ENCODE measurements at places on chromosomes 2 and 18.
A peak's percentile ranks its signal among the peaks of the same experiment; 100 is the strongest.

GRCh38 chr2:85933753-85934594 is 45.2 kb upstream of the ST3GAL5 start:
- DNase-seq = no peak

- no peak for DNase-seq
Observed at GRCh38 chr2:69926849-69927515, 12.1 kb downstream of the MXD1 start.

GRCh38 chr2:84959095-84959565 is 11.8 kb upstream of the KCMF1 start:
- no peak for DNase-seq

DNA sequence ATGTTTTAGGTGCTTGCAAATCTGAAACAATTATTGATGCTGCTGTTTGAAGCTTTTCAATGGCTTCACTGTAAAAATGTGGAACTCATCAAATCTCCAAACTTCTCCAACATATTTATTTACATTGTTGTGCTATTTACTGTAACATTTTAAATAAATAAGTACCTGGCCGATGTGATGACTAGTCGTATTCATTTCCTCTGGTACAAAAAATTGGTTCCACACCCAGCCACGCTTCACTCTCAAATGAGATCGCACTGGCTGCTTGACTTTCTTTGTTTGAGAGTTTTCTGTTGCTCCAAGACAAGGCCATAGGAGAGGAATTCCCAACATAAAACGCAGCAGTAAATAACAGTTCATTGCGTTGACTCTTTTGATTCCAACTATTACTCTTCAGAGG is 32.0 kb downstream of the CDH19 start:
- DNase-seq = no peak

GRCh38 chr2:205657579-205657978 is 24.7 kb upstream of the NRP2 start:
- peak; percentile 80 for DNase-seq

GRCh38 chr18:1604751-1605150 is 700.1 kb downstream of the ADCYAP1 start:
- no peak for DNase-seq

- DNase-seq = no peak
Observed at GRCh38 chr2:44168681-44169154, at the start of gene PPM1B. Gene PPM1B, plus strand, starts transcription at chr2:44168875. Its CDS starts 32,325 bp downstream, at chr2:44201200.

- DNase-seq = no peak
Observed at GRCh38 chr2:127527001-127527804, 914 bp upstream of the IWS1 start.

DNA sequence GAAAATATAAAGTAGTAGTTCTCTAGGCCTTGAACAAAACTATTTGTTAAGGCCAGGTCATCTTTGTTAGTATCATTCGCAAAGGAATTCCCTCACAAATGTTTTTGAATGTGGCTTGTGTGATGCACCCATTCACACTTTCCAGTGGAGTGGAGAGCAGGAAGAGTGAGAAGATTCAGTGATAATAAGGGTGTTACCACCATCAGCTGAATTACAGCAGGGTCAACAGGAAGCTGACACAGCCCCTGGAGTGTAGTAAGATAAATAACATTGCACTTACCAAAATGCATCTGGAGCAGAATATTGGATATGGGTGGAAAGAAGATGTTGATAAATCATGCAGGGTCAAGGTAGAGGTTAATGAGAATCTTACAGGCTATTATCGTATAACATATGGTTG is 231.0 kb downstream of the DSC3 start:
- no peak for DNase-seq

GRCh38 chr2:25470806-25471205 is 129.1 kb upstream of the DNMT3A start:
- no peak for DNase-seq

- DNase-seq = no peak
Observed at GRCh38 chr2:238724728-238725127, 123.2 kb upstream of the TWIST2 start.

- no peak for DNase-seq
Observed at GRCh38 chr2:86274918-86275275, 62.5 kb downstream of the REEP1 start.

GRCh38 chr2:170711774-170712652 is 3.1 kb upstream of the SP5 start:
- DNase-seq = no peak

DNA sequence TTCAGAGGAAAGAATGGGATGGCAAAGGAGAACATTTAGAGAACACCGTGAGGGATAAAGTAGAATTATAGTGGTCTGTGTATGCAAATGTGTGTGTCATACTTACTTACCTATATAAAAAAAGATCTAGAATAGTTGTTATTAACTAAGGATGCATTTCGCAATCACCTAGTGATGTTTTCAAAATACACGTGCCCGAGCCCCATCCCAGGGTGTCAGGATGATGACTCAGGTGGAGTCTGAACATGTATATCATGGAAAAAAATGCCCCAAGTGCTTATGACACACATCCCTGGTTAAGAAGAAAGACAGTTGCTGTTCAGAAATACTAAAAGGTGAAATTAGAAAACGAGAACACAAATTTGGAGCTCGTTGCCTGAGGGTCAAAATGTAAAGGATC is 109.0 kb downstream of the CERS6 start:
- no peak for DNase-seq

DNA sequence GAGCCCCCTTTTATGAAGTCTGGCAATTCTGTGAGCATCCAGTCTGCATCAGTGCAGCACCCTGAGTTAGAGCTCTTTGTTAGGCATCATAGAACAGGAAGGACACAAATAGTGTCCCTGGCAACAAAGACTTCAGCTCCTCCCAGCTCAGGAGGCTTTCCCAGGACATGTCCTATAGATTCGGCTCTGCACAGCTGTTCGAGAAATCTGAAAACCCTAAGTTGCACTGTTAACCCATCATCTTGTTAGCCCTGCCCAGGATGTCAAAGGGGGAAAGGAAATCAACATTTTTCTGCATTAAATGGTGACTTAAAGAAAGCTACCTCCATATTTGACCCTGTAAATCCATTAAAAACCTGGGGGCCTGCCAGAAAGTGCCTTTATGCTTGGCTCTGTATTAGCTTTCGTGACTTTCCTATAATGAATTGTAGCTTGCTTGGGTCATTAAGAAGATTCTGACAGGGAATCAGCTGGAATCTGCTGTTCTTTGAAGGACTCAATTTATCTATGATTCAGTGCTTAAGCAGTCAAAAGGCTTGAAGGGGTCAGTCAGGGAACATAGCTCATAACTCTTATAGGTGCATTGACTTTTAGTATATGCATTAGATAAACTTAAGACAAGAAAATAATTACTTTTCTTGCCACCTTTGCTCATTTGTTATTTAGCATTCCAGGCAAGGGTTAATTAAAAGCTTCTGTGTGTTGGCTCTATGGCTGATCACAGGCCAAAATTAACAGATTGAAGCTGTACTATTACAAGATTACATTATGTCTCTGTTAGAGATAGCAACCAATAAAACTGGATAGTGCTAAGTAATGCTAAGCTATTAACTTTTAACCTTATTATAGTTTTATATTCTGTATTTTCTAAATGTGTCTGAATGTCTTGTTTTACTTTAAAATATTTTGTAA is 20.6 kb downstream of the ERMN start:
- DNase-seq = no peak

GRCh38 chr18:9851511-9851910 is 34.3 kb upstream of the TXNDC2 start:
- DNase-seq = no peak

DNA sequence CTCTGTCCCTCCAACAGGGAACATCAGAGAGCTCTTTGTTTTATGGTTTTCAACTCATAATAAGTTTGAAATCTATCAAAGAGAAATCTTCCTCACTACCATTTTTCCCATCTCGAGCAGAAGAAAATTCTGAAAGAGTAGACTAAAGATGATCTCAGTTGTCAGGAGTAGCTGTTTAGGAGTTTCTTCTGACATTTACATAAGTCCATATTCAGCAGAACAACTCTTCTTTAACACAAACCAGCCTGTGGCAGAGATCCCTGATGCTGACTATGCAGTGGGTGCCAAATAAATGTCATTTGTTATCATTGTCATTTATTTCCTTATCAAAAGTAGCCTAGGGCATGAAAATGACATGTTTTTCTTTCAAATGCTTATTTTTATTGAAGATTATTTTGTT is 380.7 kb downstream of the MBD2 start:
- DNase-seq = no peak

GRCh38 chr2:24457696-24458386 is 33.2 kb upstream of the NCOA1 start:
- DNase-seq = no peak

DNA sequence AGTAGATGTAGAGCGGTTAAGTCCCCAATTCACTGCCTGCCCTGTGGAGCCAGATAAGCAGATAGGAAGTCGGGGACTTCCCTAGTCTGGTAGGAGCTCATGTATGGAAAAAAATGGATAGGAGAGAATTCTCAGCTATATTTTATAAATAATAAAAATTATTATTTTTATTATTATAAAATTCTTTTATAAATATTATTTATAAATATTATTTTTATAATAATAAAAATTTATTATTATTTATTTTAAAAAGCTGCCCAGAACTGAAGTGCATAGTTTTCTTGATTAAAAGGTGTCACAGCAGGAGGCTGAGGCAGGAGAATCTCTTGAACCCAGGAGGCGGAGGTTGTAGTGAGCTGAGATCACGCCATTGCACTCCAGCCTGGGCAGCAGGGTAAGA is 97.4 kb downstream of the ADAM23 start:
- DNase-seq = no peak
